ENCODE measurements at places on chromosomes 1 and 21. TPM values are rescaled to one million over a fixed set of nuclear protein-coding genes. Genes with fewer than 3 reads are reported as not detected.

DPM3 gene
- total RNA-seq: 41.6 TPM

BLZF1 gene
- 26.2 TPM for total RNA-seq

FBLIM1 gene
- total RNA-seq: not detected

CD84 gene
- total RNA-seq: 40.8 TPM

CDA gene
- not detected for total RNA-seq

PPIAL4G gene
- total RNA-seq: 0.68 TPM

KCNC4 gene
- total RNA-seq: 10.6 TPM

PRMT6 gene
- total RNA-seq: 17.1 TPM

RIPK4 gene
- total RNA-seq: not detected

CLCA2 gene
- not detected for total RNA-seq

ATP6V0B gene
- 137 TPM for total RNA-seq

RNU1-1 gene
- 2,343 TPM for total RNA-seq

NUP210L gene
- total RNA-seq: 0.09 TPM

DNASE2B gene
- not detected for total RNA-seq

KLHDC8A gene
- not detected for total RNA-seq

IGSF5 gene
- not detected for total RNA-seq

ETNK2 gene
- 0.16 TPM for total RNA-seq

GPR89A gene
- 33.6 TPM for total RNA-seq

CD160 gene
- 0.25 TPM for total RNA-seq

LGR6 gene
- 0.43 TPM for total RNA-seq

VWA5B1 gene
- total RNA-seq: not detected

MLLT11 gene
- total RNA-seq: 4.0 TPM

SELE gene
- not detected for total RNA-seq

TFF2 gene
- total RNA-seq: not detected

LCK gene
- total RNA-seq: 422 TPM

SLC26A9 gene
- not detected for total RNA-seq

ACTN2 gene
- total RNA-seq: not detected

PADI4 gene
- total RNA-seq: 0.25 TPM

CR1 gene
- 0.14 TPM for total RNA-seq

VWA1 gene
- total RNA-seq: 0.68 TPM

TMPRSS15 gene
- not detected for total RNA-seq

MYOCOS gene
- total RNA-seq: 0.09 TPM

DMRTA2 gene
- total RNA-seq: not detected

GLIS1 gene
- total RNA-seq: not detected

KRTAP21-2 gene
- not detected for total RNA-seq

FCRL4 gene
- not detected for total RNA-seq

UBXN10 gene
- total RNA-seq: 0.45 TPM

KRTAP11-1 gene
- not detected for total RNA-seq

NCAM2 gene
- total RNA-seq: 0.02 TPM

CNKSR1 gene
- 5.9 TPM for total RNA-seq

SMYD3 gene
- total RNA-seq: 27.8 TPM

OR2L13 gene
- total RNA-seq: not detected

BTBD19 gene
- 9.7 TPM for total RNA-seq

ZNF692 gene
- 64.3 TPM for total RNA-seq

TRNP1 gene
- total RNA-seq: 0.07 TPM

ZBTB8A gene
- 0.64 TPM for total RNA-seq

ZMYND12 gene
- not detected for total RNA-seq

NTMT2 gene
- not detected for total RNA-seq

OR2L3 gene
- not detected for total RNA-seq

AKR7A3 gene
- total RNA-seq: 1.8 TPM

WNT4 gene
- total RNA-seq: not detected

All from T-helper 2 cell treated with Interferon-gamma antibody and Interleukin-4, amounts not matched to agents 100 ng/mL and 5 ng/mL, for 36 hours (primary cell).